ENCODE measurements at places on chromosomes 11 and 22.

DNA sequence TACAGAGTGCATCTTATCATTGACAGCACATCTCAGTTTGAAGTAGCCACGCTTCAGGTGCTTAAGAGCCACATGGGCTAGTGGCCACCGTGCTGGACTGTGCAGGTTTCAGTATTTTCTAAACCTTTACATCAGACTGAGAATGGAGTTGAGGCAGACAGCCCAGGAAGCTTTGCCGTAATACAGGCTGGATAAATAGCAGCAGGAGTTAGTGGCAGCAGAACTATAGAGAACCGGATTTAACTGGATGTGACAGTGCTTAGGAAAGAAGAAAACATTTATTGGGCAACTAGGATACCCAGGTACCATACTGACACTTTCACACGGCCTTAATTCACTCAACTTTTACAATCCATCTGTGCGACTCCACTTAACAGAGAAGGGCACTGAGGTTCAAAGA is 145.5 kb downstream of the LARGE1 start:
- no peak for DNase-seq

GRCh38 chr11:46369458-46370152 is 11.9 kb upstream of the MDK start:
- DNase-seq = peak; percentile 86

GRCh38 chr11:93814966-93815633 is 31.0 kb downstream of the MED17 start:
- no peak for DNase-seq

DNA sequence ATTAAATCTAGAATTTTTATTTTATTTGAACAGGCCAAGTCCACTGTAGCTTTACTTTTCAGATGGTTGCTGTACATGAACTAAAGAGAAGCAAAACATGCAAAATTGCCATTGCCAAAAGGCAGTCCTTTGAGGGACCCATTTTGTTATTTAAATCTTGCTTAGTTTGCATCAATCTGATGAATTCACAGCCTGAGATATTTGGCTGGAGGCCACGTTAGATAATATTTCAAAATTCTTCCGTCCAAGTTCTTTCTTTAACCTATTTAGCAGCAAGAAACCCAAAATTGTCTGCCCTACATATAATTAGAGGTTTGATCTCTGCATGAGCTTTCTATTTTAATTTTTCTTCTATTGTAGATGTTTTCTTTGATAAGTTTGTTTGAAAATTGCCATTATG is 1706.9 kb upstream of the RAG2 start:
- DNase-seq = no peak

DNA sequence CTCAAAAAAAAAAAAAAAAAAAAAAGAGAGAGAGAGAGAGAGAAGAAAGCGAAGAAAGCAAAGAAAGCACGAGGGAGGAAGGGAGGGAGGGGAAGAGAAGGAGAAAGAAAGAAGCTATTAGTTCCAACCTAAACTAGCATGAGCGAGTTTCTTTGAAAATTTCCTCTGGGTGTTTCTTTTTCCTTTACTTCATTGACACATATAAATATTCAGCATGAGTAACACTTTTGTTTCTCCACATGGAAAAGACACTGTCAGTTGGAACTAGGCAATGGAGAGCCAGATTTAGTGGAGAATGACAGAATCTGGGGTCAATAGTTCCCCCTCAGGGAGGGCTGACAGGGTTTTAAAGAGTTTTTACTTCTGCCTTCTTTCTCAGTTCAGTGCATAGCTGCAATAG is 257.4 kb downstream of the DDX10 start:
- DNase-seq = no peak

- no peak for DNase-seq
Measured at GRCh38 chr11:134043821-134044420, 25.0 kb upstream of the JAM3 start.

GRCh38 chr22:48147404-48147803 is 1385.0 kb downstream of the TBC1D22A start:
- no peak for DNase-seq

GRCh38 chr22:27307545-27308247 is 493.9 kb downstream of the MN1 start:
- no peak for DNase-seq

- no peak for DNase-seq
Measured at GRCh38 chr11:48103621-48104567, 112.7 kb upstream of the OR4B1 start.

- no peak for DNase-seq
Measured at GRCh38 chr11:130765406-130765805, 150.9 kb downstream of the SNX19 start.

GRCh38 chr11:117900121-117900648 is 23.7 kb upstream of the FXYD6 start:
- no peak for DNase-seq

- DNase-seq = no peak
Measured at GRCh38 chr22:49642331-49642730, 185.3 kb downstream of the BRD1 start.

- no peak for DNase-seq
Measured at GRCh38 chr22:24928322-24928721, 18.2 kb downstream of the LHFPL7 start.

DNA sequence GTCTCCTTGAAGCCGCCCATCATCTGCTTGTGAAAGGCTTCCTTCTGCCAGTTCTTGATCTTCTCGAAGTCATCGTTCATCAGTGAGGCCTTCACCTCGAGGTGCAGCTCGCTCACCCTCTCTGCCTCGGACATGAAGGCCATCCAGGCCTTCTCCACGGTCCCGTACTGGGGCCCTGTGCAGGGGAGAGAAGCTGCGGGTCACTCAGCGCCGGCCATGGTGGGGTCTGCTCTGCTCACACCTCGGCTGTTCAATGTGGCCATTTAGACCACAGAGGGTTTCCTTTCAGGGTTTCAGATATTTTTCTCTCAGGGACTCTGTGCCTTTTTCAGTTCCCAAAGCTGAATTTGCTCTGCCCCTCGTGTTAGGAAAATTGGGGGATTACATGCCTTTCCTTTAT is 33.9 kb upstream of the ARFGAP3 start:
- no peak for DNase-seq

- DNase-seq = no peak
Measured at GRCh38 chr22:27684901-27685300, 116.7 kb downstream of the MN1 start.

DNA sequence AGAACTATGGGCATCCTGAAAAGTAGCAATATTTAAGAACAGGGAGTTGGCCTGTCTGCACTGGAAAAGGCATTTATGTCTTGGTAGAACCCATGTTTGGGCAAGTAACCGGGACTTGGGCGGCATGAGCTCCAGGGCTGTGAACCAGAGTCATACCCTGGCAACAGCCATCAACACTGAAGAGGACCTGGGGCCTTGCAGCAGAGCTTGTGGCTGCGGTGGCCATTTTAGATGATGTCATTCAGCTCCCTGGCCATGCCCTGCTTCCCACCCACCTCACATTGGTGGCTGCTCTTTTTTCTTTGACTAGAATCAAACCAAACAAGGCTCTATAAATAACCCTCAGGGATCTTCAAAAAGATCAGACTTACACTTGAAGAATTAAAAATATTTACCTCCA is 26.6 kb downstream of the EHF start:
- DNase-seq = no peak

GRCh38 chr11:10325277-10326011 is 20.6 kb downstream of the ADM start:
- no peak for DNase-seq

DNA sequence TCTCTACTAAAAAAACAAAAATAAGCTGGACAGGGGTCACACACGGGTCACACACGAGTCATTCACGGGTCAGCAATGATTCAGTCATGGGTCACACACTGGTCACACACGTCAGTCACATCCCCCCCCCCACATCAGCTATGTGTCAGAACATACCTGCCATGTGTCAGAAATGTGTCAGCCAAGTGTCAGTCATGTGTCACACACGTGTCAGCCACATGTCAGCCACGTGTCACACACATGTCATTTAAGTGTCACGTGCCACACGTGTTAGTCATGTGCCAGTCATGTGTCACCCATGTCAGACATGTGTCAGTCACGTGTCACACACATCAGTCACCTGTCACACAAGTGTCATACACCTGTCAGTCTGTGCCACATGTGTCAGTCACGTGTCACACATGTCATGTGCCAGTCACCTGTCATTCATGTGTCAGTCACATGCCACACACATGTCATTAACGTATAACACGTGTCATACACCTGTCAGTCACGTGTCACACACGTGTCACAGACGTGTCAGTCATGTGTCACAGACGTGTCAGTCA is 28.7 kb upstream of the MMP20 start:
- DNase-seq = no peak

DNA sequence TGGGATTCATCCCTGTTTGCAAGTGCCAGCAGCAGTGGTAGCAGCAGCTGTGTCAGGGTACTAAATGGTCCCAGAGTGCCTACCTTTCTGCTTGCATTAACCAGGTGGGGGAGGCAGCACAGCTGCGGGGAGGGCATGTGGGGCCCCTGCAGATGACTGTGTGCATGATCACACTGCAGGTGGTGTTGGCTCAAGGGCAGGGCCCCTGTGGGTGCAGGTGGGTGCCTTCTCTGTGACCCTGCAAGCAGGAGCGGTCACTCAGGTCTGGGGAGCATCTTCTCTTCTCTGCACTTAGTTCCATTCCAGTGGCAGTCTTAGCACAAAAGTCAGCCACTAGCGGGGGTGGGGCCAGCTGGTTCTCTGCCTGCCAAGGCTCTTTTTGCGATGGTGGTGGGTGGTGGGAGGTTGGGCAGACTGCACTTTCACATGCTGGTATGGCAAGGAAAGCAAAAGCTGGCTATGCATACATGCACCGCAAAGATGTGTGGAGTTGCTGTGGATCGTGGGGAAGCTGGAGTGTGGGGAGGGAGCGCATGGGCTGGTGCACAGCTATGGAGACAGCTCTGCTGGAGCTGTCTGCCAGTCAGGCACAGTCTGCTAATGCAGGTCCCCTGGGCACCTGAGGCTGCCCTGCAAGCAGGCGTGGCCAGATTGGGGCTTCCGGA is 157.1 kb downstream of the DYNC2H1 start:
- no peak for DNase-seq

GRCh38 chr22:25353516-25354445 is 134.3 kb downstream of the CRYBB2 start:
- DNase-seq = no peak

GRCh38 chr11:128888034-128888985 is 2.8 kb upstream of the KCNJ5 start:
- no peak for DNase-seq

DNA sequence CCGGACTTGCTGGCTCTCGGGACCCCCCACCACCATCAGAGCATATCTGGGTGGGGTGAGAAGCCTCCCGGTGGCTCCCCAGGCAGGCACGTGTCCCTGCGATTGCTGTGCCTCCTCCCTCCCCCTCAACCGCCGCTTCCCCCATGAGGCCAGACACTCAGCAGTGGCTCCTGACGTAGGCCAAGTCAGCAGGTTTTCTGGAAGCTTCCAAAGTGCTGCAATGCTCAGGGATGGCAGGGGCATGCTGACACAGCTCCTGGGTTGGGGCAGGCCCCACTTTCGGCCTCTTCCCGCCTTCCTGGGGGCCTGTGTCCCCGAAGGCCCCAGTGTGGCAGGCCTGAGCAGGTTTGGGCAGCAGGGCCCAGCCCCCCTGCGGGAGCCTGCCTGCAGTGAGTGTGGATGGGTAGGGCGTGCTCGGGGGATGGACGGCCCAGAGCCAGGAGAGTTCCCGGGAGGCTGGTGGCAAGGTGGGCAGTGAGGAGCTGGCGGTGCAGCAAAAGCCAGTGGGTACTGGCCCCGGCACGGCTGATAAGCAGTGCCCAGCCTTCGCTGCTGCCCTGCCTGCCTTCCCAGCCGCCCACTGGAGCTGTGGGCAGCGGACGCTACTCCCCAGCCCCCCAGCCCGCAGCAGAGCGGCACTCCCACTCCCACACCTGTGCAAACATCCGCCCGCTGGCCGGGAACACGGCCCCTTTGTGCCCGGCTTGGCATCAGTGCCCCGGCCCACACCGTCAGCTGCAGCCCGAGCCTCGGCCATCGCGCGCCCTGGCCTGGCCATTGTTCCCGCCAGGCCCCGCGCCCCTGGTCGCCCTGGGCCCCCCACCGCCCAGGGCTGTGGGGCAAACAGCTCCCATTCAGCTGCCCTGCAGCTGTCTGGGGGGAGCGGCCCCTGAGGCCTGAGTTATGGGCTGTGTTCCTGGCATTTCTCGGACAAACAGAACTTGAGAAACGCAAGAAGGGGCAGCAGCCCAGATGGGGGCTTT is 125.0 kb downstream of the KCNQ1OT1 start:
- DNase-seq = no peak

GRCh38 chr11:73818846-73819245 is 31.2 kb downstream of the MRPL48 start:
- no peak for DNase-seq

GRCh38 chr11:12064136-12064953 is 46.0 kb upstream of the MICAL2 start:
- no peak for DNase-seq

DNA sequence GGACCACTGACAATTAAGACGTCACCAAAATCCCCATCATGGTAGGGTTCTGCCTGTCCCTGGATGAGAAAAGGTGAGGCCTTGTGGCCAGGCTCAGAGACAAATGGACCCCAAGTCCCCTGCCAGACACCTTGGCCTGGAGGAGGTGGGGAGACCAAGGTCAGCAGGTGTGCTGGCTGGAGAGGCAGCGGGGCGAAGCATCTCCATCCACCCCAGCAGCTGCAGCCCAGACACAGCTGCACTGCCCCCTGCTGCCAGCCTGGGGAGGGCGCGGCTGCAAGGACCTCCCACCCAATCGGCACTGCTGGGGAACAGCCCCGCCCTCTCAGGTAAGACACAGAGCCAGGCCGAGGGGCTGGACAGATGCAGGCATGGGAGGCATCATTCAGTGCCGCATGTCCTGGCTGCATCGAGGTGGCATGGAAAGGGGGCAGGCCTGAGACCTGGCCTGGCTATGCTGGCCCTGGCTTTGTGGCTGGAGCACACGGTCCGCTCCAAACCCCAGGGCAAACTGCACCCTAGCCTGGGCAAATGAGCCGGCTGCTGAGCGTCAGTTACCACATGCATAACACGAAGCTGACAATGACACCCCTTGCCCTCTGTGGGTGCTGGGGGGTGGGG is 12.2 kb upstream of the MFNG start:
- peak; percentile 82 for DNase-seq

- DNase-seq = no peak
Measured at GRCh38 chr11:131723088-131723487, 352.7 kb downstream of the NTM start.

DNA sequence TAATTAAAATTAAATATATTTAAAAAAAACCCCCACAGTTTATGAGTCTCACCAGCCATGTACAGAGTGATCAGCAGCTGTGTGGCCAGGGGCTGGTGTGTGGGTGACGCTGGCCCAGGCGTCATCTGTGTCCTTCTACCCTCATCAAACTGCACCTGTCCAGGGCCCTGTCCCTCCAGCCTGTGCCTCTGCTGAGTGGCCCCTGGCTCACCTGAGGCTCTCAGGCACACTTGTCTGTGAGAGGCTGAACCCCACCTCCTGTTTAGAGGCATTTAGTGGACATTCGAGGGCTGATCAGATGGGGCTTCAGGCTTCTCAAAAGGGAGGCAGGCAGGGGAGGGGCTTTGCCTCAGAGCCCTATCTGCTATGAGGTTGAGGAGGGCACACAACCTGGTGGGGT is 29.9 kb upstream of the SMIM38 start:
- DNase-seq = no peak

DNA sequence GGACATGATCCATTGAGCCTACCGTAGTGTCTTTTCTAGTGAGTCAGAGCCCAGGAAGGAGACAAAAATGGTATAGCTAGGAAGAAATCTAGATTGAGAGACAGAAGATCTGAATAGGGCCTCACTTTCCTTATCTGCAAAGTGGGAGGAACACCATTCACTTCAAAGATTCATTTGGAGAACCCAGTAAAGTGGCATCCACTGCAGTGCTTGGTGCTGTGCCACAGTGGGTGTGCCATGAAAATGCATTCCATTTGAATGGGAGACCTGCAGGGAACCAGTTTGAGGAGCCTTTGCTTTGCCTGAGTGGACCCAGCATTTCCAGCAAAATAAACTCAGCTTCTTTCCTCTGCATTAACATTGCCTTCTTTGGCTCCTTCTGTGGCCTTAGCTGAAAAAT is 470.5 kb upstream of the CADM1 start:
- DNase-seq = no peak
